ENCODE measurements at places on chromosomes 1 and 21.

GRCh38 chr1:229536982-229537381 lies 21.5 kb downstream of the ABCB10 start:
- DNase-seq, result no peak

- no peak for DNase-seq
Observed at GRCh38 chr1:169670836-169671235, 40.6 kb downstream of the SELL start.

DNA sequence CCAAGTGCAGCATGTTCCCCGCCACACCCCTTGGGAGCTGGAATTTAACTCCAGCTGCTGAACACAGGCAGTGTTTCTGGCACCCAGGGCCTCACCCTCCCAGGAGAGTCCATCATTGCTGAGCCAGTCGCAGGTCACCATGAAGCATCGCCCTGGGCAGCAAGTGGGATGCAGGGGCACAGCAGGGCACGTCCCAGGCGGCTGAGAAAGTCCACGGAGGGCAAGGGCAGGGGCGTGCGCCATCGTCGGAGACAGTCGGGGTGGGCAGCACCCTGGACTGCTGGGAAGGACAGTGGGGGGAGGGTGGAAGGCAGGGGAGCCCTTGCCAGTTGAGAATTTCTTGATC lies 69.2 kb upstream of the PDE9A start:
- no peak for DNase-seq

GRCh38 chr1:109368464-109368863 lies 29.3 kb downstream of the SORT1 start:
- DNase-seq, result no peak

DNA sequence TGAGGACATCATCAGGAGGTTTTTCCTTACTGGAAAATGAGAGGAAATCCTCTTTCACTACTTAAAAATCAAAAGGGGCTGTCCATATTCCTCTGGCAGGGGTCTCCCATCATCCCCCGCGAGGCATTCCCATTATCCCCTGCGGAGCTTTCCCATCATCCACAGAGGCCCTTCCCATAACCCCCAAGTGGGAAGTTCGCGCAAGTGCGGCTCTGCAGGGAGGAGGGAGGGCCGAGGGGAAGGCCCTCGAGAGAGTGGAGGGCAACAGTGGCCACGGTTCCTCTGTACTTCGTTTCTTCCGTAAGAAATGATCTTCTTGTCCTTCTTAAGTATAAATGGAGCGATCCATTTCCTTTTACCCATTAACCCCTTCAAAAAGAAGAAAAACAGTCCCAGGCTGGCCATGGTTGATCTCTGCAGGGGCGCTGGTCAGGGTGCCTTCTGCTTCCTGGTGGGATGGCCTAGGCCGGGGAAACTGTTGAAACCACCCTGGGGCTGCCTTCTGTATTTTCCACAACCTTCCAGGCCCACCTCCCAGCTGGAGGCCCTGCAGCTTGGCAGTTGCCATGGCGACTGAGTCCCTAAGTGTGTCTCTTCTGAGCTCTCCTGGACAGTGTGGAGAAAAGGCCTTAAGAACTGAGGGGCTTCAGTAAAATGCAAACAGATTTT lies 3.6 kb upstream of the RSPH1 start:
- DNase-seq, result no peak

DNA sequence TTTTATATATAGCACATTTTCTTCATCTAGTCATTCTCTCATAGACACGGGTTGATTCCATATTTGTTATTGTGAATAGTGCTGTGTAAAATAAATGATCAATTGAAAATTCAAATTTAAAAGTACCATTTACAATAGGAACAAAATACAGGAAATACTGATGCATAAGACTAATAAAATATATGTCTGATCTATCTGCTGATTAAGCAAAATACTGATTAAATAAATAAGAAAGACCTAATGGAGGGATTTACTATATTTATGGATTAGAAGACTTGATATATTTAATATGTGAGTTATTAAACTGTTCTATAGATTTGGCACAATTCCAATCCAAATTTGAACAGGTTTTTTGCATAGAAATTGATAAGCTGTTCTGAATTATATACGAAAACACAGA lies 1044.8 kb upstream of the ADGRL2 start:
- DNase-seq, result no peak

All from thyroid gland (tissue), 4 donors.